AG09319 (cell line): ENCODE measurements at places on chromosomes 1 and 21.

- DNase-seq: no peak
Measured at GRCh38 chr1:209086486-209087192, 496.9 kb upstream of the CAMK1G start.

GRCh38 chr1:69146303-69146702 is 421.4 kb upstream of the LRRC7 start:
- DNase-seq: no peak

- no peak for DNase-seq
Measured at GRCh38 chr1:45569571-45569961, 14.3 kb upstream of the NASP start.

DNA sequence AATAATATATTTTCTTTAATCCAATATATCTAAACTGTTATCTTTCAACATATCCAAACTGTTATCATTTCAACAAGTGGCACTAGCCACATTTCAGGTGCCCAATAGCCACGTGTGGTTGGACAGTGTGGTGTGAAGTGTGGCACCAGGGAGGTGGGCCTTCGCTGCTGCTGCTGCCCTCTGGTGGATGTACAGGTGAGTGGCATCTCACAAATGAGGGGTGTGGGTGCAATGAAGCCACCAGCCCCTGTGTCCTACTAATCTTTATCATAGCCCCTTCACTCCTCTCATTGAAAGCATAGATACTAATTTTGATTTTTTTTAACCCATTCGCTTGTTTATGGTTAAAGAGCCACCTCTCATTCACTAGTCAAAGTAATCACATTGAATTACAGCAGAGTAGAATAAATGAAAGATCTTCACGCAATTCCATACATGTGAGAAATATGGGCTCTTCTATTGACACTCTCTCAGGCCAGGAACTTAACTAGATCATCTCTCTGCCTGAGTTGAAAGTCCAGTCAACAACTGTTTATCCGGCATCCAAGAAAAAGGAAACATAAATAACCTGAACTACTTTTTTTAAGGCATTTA is 499.2 kb downstream of the OMA1 start:
- no peak for DNase-seq

DNA sequence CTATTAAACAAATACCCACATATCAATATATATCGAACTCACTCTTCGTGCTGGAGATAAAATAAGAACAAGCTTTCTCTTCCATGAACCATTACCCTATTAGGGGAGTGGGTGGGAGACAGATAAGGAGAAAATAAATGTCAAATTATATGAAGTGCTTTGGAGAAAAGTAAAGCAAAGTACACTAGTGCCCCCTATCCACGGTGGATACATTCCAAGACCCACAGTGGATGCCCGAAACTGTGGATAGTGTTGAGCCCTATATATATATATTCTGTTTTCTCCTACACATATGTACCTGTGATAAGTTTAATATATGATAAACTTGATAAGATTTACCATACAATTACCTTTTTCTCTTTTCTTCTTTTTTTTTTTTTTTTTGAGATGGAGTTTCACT is 54.6 kb downstream of the FH start:
- no peak for DNase-seq

DNA sequence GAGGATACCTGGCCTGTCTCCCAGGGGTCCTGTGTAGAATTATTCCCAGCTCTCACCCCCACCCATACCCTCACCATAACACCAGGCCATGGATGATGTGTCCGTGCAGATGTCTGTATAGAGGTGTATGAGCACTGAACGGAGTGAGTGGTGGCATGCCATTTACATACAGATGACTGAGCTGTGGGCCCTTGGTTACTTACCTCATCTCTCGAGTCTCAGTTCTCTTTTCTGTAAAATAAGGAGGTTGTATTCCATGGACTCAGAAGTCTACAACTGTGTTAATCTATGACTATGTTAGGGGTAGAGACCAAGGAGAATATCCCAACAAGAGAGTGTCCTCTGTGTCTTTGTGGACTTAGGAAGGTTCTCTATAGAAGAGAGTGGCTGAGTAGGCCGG is 65.6 kb upstream of the CD1D start:
- no peak for DNase-seq

- no peak for DNase-seq
Measured at GRCh38 chr1:167416506-167416905, 101.8 kb downstream of the CD247 start.

DNA sequence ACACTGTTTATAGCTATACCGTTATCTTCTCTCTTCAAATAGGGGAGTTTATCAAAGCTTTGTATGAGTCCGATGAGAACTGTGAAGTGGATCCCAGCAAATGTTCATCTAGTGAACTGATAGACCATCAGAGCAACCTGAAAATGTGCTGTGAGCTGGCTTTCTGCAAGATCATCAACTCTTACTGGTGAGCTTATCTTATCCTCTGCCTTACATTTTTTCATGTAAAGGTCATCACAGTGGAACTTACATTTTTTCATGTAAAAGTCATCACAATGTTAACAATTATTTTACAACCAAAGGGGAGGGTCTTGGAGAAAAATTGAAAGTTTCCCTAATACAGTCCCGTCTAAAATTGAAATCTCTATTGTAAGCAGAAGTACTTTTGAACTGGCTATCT is 45.2 kb downstream of the CLEC20A start:
- no peak for DNase-seq

GRCh38 chr1:63863145-63863544 is 89.3 kb downstream of the ROR1 start:
- no peak for DNase-seq

- peak; percentile 32 for DNase-seq
Measured at GRCh38 chr1:182781841-182782586, 7.6 kb upstream of the NPL start.

DNA sequence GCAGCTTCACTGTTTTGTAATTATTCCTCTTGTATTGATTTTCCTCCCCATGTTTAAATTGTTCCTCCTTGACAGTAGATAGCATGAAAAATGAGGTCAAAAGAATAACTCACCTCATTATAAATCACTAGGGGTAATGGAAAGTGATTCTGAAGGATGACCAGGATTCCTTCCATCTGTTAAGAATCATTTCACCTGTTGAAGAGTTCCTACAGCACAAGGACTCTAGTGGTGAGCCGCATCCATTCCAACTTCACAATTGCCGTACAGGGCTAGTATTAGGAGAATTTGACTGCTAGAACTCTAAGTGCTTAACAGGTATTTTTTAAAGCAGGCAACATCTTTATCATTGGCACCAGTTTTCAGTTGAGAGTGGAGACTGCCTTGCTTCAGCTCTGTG is 13.7 kb downstream of the PPP1R12B start:
- no peak for DNase-seq

- no peak for DNase-seq
Measured at GRCh38 chr1:232613752-232614381, 16.1 kb downstream of the SIPA1L2 start.

GRCh38 chr1:211935448-211935970 is 99.8 kb downstream of the INTS7 start:
- DNase-seq: no peak

DNA sequence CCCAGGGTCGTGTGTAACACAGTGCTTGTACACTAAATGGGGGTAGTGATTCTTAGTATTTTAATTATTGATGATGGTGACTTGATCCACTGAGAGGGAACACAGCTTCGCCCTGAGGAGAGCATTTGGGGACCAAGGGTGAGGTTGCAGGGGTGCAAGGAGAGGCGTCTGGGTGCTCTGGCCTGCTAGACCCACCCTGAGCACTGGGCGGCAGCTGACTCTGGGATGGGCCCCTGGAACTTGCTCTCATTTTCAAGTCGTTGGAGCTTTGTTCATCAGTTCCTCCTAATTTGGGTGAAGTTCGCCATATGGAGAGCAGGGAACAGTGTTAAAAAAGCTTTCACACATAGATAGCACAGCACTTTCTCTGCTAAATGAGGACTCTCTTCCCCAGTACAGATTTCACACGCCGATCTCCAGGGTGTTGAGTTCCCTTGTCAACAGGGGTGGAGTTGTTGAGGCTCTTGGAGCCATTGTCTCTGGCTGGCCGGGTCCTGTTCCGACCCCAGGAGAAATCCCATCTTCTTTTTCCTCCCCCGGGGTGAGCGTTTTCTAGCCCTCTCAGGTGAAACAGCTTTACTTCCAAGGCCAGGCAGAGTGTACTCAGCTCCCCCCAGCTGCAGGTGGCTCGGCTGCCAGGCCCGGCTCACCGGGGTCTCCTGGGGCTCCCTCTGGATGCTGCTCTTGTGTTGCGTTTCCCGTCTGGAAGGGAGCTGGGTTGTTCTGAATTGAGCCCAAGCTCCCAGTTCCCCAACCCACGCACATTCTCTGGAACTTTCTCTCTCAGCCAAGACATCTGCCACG is 367.4 kb downstream of the RPS6KC1 start:
- no peak for DNase-seq

GRCh38 chr1:159895836-159896545 is 4.0 kb downstream of the CFAP45 start:
- DNase-seq: no peak

- no peak for DNase-seq
Measured at GRCh38 chr1:201781437-201781836, 47.5 kb upstream of the IPO9 start.

DNA sequence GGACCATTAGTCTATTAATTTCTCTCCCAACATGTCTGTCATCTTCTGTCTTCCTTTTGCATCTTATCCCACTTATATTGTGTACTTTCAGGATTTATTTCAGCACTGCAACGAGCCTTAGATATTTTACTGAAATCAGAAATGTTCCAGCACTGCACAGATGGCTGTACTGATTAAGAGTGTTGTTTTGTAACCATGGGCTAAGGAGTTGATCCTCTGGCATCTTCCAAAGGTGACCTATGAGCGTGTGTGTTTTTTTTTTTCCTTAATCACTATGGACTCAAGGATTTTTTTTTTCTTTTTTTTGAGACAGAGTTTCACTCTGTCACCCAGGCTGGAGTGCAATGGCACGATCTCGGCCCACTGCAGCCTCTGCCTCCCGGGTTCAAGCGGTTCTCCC is 7.1 kb upstream of the DDX59 start:
- no peak for DNase-seq

- no peak for DNase-seq
Measured at GRCh38 chr1:237032029-237032428, 10.0 kb upstream of the RYR2 start.

DNA sequence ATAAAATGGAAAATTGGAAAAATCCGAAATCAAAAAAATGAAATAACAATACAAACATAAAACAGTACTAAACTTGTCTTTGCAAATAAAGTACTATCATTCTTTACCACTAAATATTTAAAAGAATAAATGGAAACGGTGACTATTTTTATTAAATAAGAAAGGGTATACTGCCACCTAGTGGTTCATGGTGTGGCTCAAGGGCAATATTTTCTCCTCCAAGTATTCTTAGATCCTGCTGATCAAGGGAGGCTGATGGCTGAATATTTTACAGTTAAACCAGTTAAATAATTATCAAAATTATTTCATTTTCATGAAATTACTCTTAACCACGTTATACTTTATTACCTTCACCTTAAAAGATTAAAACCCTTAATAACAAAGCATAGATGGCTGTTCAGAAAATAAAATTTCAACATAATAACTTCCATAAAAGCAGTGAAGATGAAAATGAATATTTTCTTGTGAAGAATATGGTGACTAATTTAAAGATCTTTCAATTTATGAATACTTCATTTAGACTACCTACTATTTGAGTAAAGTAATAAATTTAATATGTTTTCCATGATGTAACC is 1793.9 kb downstream of the NCAM2 start:
- DNase-seq: peak; percentile 2

GRCh38 chr1:19043579-19044443 is 87.3 kb upstream of the IFFO2 start:
- DNase-seq: no peak

GRCh38 chr1:170388489-170388888 is 143.5 kb upstream of the GORAB start:
- DNase-seq: no peak

GRCh38 chr1:207362962-207363860 is 41.7 kb downstream of the CD55 start:
- no peak for DNase-seq

DNA sequence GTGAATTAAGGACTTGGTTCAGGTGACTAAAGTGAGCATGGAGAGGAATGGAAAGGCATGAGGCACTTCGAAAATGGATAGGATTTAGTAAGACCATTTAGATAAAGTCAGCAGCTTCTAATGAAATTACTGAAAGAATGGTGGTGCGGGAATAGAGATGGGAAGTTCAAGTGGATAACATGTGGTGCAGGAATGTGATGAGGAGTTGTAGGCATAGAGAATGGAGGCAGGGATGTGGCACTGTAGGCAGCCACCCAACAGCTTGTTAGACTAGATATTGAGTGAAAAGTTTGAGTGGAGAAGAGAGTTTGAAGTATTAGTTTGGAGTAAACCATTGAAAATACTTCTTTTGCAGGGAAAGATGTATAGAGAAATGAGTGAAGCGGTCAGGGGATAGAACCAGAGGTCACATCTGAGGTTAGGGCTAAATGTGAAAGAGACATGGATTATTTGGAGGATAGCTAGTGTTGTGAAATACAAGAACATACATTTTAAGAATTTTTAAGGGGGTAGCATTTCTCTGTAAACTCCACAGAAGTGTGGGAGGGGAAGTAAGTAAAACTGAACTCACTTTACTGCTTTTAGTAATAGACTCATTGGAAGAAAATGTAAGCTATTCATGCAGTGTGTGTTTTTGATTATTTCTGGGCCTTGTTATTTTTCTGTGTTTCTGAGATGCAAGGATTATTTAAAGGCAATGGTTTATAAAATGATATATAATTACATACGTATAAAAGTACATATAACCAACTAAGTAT is 46.2 kb downstream of the DYRK1A start:
- DNase-seq: peak; percentile 38

DNA sequence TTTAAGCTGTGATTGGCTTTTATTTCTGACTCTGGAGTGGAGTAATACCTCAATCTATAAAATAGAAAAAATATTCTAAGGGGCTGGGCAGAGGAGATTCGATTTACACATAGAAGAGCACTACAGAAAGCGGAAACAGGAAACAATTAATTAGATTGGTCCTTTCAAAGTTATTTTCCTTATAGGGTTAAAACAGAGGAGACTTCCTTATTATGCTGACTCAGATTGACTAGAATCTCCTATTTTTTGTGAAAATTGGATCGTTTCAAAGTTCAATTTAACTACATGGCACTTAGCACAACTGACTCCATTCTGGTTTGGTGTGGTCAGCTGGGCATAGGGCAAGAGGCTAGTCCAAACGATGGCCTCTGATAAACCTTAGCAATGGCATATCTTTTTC is 48.3 kb upstream of the NCAM2 start:
- DNase-seq: no peak

GRCh38 chr1:100995198-100995988 is 30.2 kb downstream of the DPH5 start:
- DNase-seq: no peak

DNA sequence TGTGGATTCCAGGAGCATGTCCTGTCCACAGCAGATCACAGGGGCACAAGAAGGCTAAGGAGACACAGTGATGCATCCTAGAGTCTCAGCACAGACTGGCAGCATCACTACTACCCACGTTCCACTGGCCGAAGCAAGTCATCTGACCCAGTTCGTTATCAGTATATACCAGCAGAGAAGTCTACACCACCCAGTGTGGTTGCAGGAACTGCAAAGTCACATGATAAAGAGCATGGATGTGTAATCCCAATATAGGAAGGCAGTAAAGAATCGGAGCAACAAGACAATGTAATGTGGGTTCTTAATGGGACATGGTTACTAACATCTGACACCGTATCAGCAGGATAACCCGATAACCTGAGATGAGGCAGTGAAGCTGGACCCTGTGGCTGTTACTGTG is 246.6 kb downstream of the RRAGC start:
- no peak for DNase-seq

GRCh38 chr1:181405584-181405983 is 77.7 kb upstream of the CACNA1E start:
- DNase-seq: no peak

GRCh38 chr1:33758698-33759097 is 105.2 kb upstream of the HMGB4 start:
- DNase-seq: no peak

- no peak for DNase-seq
Measured at GRCh38 chr1:908661-909060, 15.1 kb upstream of the SAMD11 start.
